SK-N-SH treated with all-trans-retinoic acid at 6 μM for 48 hours (cell line): ENCODE measurements at places on chromosomes 1 and 21.

- peak; percentile 40; the same call in 2 of the 3 replicates for ATAC-seq
Measured at GRCh38 chr1:89757532-89757931, 63.3 kb upstream of the LRRC8D start.

DNA sequence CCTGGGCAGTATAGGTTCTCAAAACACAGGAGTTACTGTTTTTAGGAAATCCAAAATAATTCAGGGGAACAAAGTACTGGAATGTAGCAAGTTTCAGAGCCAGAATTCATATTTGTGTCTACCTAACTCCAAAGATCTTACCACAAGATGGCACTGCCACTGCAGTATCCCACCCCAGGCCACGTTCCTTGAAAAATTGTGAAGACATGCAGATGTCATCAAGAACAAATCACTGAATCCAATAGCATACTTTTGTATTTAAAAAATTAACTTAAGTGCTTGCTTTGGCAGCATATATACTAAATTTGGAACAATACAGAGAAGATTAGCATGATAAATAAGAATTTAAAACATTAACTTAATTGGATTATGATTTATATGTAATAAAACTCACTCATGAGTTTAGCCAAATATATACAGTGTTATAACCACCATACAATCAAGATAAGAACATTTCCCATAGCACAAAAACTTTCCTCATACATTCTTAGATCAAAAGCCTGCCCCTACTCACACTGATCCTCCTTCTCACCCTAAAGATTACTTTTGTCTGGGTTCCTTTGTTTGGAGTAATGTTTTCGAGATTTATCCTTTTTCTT lies 209.9 kb downstream of the FAF1 start:
- ATAC-seq: peak; percentile 89

DNA sequence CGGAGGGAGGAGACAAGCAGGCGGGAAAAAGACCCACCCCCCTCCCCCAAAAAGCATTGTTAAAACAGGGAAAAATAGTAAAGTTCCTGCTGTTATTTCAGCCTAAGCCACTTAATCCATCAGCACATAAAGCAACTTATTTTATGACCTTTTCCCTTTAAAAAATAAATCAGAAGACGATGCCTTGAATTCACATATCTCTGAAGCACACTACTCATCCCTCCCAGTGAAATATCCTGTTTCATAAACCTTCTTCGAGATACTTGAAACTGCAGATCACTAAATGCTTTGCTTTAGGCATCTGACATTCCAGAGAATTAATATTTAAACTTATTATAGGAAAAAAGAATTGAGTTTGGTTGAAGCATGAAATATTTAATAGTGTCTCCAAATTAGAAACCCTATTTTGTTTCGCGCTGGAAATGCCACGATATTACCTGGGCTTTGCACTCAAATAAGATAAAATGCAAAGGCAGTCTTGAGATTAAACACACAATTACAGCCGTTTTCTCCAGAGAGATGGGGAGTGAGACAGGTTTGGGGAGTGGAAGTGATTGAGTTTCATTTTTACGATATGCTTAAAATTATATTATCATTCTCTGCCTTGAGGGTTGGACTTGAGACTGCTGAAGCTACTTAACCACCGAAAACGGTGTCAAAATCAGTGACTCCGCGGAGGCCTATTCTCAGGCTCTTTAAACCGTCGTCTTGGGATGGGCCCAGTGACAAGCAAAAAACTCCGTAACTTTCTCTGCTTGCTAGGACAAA lies 9.3 kb downstream of the GLIS1 start:
- no peak for ATAC-seq

- ATAC-seq: no peak
Measured at GRCh38 chr1:61439234-61439633, 285.7 kb downstream of the TM2D1 start.

DNA sequence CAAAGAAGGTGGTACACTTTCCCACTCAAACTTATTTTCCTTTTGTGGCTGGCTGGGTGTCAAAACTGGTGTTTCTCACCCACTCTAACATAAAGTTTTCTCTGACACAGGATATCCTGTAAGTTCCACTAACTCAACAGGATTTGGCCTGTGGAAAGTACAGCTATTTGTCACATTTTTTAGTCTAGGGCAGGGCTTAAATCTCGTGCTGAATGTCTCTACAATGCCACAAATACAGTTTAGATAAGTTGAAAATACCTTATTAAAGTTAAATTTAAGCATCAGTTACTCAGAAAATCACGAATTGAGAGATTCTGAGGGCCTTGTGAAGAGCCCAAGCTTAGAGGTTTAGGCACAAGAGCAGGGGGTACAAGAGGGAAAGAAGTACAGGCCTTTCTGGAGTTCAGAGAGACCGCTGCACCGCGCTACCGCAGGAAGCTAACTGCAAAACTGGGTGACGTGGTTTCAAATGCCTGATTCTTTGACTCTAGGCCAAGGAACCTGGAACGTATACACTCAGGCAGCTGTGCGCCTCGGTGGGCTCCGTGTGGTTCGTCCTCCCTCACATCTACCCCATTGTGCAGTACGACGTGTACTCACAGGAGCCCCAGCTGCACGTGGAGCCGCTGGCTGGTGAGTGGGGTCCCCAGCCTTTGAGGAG lies 23.4 kb upstream of the PWP2 start:
- ATAC-seq: no peak

- ATAC-seq: no peak
Measured at GRCh38 chr1:66535853-66536252, 1.9 kb downstream of the SGIP1 start.

DNA sequence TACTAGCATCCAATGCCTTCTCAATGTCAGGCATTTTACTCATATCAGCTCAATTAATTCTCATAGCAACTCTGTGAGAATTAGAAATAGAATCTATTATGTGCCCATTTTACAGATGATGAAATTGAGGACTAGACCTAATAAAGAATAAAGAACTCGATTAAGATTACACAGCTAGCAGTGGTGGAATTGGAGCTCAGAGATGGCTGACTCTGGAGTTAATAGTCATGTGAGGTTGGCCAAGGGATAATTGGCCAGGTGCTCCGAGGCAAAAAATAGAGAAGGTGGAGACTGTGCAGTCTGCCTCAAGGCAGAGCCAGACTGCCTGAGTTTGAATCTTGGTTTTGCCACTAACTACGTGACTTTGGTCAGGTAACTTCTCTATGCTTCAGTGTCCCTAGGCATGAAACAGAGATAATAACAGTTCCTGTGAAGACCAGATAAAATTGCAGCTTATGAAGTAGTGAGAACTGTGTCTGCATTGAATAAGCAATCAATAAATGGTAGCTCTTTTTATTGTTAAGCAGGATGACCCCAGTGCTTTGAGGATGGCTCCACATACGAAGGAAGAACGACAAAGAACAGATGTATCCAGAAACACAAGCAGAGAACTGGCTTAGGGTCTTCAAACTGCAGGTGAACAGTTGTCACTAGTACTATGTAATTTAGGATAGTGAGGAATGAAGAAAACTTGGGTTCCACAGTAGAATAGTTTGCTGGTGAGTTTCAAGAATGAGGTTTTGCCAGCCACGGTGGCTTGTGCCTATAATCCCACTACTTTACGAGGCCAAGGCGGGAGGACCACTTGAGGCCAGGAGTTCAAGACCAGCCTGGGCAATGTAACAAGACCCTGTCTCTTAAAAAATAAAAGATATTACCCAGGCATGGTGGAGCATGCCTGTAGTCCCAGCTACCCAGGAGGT lies 6.9 kb upstream of the CCSAP start:
- ATAC-seq: no peak

DNA sequence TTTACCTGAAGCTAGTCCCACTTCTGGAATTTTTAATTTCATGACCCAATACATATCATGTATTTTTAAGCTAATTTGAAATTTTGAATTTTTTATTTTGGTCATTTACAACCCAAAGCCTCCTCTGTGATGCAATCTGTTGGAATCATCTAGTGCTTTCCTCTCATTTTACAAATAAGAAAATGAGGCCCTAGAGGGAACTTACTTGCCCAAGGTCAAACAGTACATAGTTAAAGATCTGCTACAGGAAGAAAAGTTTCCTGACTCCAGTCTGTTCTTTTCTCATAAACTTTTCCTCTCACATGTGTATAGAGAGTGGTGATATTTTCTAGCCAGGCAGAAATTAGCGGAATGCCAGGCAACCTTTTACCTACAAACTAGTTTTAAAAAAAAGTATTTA lies 59.3 kb upstream of the DPT start:
- ATAC-seq: no peak

DNA sequence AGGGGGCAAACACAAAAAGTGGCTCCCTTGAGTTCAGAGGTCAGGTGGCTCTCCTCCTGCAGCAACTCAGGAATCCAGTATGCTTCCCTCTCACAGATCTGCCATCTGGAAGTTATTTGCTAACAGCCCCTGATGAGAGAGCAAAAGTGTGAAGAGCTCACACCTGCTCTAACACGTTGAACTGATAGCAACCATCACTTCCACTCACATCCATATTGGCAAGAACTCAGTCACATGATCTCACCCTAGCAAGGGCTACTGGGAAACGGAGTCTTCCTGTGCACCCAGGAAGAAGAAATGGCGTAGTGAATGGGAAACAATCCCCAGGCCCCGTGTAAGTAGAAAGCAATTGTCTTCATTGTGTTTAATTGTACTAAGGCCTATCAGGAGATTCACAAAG lies 20.7 kb upstream of the SLC45A1 start:
- no peak for ATAC-seq

- ATAC-seq: no peak
Measured at GRCh38 chr1:242448910-242449645, 75.4 kb downstream of the PLD5 start.

DNA sequence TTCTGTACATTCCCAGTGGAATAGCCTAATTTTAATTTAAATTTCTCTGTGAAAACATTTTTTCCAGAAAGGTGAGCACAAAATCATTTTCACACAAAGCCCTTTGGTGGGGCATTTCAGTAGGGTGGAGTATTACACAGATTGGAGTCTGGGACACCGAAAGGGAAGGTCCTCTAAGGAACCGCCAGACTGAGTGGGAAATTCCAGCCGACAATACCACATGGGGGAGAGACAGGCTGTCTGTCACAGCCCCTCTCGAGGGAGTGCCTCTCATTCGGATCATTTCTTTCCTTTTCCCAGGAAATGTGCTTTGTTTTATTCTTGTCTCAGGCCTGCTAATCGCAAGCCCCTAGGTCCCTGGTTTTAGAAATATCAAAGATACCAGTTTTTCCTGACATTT lies 150.6 kb upstream of the HOOK1 start:
- ATAC-seq: no peak

DNA sequence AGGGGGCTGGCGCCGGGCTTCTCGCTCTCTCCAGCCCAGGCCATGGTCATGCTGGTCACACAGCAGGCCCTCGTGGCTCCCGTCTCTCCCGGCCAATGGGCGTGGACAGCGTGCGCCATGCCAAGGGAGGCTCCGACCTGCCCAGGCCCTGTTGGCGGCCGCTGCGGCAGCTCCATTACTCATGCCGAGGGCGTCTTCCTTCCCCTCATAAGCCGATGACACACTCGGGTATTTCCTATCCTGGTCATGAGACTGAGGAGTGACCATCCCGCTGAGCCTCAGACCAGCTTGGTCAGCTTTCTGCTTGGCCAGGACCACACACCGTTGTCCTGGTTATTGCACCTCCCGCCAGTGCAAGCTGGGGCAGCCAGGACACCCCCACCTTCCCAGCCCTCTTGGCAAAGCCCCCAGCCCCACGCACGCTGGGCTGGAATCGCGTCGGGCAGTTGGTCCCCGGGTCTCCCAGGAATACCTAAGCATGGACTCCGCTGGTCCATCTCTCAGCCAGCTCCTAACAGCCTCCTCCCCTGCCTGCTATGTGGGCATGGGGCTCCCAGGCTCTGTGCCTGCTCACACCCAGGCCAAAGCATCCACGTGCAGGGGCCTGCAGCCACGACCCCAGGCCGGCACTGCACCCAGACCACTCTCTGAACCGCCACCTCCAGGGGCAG lies 49.8 kb downstream of the ARHGEF16 start:
- ATAC-seq: peak; percentile 86

DNA sequence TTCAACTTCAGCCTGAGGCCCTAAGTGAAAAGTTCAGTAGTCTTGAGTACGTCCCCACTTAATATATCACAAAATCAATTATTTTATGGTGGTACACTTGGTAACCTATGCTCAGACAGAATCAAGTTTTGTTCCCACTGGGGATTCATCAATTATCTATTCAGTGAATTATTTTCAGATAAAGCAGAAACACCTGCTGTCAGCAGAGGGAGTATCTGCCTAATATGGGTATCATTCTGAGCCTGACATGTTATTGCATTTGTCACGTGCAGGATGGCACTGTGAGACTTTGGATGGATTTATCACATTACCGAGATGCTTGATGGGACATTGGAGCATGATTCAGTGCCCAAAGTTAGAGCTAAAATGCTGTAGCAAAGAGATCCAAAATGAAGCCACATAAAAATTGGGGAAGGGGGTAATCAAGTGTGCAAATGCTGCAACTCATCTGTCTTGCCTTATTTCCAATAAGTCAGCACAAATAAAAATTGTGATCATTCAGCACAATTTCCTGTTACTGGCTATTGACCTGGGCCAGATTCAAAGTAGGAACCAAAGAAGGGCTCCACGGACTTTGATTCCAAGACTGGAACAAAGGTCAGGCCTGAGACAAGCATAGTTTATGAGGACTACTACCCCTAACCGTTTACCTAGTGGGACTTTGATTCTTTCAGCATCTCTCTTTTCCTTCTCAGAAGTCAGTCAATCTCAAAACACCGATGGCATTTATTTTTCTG lies 657.6 kb downstream of the LMO4 start:
- ATAC-seq: no peak

DNA sequence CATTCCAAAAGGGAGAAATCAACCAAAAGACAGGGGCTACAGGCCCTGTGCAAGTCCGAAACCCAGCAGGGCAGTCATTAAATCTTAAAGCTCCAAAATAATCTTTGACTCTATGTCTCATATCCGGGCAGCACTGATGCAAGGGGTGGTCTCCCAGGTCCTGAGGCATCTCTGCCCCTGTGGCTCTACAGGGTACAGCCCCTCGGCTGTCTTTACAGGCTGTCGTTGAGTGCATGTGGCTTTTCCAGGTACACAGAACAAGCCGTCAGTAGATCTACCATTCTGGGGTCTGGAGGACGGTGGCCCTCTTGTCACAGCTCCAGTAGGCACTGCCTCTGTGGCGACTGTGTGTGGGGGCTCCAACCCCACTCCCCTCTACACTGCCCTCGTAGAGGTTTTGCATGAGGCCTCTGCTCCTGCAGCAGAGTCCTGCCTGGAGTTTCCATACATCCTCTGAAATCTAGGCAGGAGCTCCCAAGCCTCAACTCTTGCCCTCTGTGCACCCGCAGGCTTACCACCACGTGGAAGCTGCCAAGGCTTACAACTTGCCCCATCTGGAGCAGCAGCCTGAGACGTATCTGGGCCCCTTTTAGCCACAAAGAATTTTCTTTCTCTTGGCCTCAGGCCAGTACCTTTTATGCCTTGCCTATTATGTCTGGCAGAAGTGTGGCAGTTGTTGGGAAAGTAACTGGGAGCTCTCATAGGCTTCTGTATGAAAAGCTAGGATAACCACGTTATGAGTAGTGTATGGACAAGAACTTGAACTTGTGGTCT lies 52.5 kb downstream of the POU2F1 start:
- peak; percentile 84 for ATAC-seq

GRCh38 chr1:41728403-41729202 lies 190.1 kb downstream of the HIVEP3 start:
- ATAC-seq: peak; percentile 37

- ATAC-seq: peak; percentile 61
Measured at GRCh38 chr1:61182049-61182448, 99.7 kb downstream of the NFIA start.

GRCh38 chr1:85062425-85063026 lies 14.2 kb upstream of the MCOLN3 start:
- ATAC-seq: peak; percentile 7
